ENCODE measurements at places on chromosomes 11 and 22.

DNA sequence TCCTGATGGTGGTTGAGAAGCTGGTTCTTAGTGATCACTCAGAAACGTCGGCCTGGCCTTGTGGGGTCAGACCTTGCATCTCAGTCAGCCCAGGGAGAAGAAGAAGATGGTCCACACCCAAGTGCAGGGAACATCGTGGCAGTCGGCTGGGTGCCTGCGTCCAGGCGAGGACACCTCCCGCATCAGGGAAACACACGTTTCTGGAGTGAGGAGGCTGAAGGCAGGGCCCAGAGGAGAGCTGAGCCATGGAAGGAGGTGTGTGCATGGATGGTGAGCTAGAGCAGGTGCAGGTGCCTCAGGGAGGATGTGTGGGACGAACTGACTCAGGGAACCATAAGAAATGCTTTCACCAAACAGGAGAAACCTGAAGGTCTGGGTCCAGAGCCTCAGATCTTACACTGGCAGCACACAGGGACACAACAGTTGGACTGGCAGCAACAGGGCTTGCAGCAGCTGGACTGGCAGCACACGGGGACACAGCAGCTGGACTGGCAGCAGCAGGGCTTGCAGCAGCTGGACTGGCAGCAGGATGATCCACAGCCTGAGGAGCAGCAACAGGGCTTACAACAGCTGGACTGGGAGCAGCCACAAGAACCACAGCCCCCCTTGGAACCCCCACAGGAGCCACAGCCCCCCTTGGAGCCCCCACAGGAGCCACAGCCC is 632 bp downstream of the KRTAP5-2 start:
- DNase-seq = no peak

GRCh38 chr11:116989184-116989583 is 109.0 kb downstream of the SIK3 start:
- DNase-seq = no peak

DNA sequence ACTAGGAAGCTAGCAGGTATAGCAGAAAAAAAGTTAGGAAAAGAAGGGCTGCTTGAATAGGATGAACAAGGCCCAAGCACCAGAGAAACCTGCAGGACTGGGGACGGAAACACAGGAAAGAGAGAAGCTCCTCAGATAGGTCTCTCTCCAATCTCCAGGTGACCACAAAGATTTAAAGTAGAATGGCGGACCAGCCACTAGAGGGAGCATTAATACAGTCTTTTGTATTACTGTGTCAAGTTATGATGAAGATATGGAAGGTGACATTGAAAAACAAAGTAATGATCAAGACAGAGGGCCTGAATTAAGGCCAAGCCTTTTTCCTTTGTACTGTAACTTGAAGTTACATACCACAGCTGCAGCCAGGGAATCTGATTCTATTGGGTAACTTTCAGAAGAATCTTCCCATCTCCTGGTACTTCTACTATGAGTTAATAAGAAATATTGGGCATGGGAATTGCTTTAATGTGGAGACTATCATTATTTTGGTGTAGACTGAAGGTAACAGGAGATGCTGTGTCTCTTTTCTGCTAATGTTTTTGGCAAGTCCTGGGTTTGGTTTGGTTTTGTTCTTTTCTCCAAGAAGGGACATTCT is 33.8 kb downstream of the OR2AG2 start:
- DNase-seq = peak; percentile 51

DNA sequence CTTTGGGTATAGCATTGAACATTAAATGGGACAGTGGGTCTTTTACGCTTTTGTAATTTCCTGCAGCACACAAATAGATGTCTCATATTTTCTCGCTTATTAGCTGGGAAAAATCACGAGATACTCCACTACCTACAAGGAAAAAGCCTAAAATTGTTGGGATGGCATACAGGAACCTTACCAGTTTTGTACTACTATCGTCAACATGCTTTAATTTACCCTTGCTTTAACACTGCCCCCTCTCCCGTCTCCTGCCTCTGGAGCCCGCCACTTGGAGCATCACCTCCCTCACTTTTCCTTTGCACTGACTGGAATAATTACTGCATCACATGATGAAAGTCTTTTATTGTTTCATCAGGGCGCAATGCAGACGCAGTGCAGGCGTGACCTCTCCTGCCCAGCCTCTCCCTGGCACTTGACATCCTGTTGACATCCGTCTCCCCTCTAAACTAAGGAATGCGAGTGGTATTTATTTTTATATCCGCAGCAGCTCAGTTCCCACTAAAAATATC is 1.0 kb upstream of the FNBP4 start:
- DNase-seq = peak; percentile 41

DNA sequence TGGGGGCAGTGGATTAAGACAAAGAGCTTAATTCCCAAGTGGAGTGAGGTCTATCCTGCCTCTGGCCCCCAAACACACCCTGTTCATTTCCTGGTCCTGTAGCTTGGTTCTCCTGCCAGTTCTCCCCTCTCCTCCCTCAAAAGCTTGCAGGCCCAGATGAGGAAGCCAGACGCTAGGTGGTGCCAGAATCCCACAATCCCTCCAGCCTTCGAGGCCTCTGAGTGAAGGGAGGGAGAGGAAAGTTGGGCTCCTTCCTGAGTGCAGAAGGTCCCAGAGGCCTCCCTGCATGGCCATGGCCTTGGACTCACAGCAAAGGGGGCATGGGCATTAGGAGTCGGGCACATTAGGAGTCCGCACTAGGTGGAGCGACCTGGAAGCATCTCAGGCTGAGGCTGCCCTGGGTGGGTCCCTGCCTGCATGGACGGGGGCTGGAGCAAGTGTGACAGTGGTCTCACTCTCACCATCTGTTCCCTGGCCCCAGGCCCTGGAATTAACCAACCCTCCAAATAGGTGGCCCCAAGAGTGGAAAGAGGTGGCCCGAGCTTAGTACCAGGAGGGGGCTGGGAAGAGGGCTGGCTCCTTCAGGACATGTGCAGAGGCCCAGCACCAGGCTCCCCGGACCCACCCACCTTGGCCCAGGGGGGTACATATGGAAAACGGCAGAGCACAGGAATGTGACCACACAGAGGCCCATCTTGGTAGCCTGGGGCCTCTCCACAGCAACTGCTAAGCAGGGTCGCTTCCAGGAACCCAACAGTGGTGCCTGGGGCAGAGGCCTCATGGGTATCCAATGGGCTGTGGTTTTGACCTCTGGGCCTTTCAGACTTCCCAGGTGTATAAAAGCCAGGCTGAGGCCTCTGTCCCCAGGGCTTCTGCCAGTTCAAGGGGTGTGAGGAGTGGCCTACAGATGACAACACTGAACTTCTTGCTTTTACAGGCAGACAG is 5.2 kb downstream of the FXYD2 start:
- peak; percentile 65 for DNase-seq

DNA sequence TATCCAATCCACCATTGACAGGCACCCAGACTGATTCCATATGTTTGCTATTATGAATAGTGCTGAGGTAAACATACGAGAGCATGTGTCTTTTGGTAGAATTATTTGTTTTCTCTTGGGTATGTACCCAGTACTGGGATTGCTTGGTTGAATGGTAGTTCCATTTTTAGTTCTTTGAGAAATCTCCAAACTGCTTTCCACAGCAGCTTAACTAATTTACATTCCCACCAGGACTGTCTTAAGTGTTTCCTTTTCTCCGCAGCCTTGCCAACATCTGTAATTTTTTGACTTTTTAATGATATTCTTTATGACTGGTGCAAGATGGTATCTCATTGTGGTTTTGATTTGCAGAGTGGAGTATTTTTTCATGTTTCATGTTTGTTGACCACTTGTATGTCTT is 8.3 kb downstream of the FDX1 start:
- no peak for DNase-seq
